ENCODE measurements at places on chromosomes 3 and 15.

DNA sequence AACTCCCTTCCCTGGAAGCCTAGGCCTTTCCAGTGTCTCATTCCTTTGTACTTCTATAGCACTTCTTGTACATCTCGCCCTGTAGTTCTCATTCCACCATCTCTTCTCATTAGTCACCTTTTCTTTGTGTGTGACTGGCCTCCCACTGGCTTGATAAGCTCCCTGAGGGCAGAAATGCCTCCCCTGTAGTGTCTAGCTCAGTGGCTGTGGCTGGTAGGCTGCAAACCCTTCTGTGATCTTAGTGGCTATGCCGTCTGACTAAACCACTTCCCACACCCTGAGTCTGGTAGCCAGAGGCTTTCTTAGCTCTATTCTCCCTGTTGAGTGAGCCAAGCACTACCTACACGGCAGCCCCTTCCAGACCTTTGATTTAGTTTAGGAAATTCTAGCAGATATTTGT, 24.4 kb upstream of the TNFAIP8L3 start:
- no peak for DNase-seq

DNA sequence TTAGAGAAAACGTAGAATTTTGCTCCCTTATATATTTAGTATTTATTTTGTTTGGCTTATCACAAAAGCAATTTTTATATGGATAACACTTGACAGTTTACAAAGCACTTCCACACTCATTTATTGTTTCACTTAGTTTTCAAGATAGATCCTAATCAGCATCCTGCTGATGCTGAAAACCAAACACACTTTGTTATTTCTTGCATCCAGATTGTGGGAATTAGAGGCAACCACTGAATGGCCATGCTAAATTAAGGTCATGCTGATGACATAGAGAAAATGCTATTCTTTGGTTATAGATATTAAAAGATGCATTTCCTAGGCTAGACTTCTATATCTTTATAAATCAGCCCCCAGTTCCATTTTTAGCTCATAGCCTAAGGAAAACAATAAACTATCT, 474.1 kb upstream of the KCNMB2 start:
- DNase-seq = no peak

DNA sequence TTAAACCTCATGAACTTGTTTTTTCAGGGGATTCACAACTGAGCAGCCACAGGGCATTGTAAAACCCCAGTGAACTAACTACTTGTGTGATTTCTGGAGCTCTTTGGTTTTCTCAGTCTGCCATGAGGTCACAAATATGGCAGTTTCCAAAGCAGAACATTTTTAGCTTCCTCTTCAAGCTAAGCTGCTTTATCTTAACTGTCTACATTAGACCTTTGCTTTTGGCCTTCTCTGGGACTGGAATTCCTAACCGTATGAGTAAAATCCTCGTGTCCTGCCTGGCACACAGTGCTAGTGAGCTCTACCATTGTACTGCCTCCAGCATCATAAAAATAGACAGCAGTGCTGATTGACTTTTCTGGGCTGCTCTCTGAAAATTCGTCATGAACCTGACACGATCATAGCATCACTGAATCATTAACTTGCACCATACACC, 22.1 kb downstream of the CDIN1 start:
- no peak for DNase-seq

DNA sequence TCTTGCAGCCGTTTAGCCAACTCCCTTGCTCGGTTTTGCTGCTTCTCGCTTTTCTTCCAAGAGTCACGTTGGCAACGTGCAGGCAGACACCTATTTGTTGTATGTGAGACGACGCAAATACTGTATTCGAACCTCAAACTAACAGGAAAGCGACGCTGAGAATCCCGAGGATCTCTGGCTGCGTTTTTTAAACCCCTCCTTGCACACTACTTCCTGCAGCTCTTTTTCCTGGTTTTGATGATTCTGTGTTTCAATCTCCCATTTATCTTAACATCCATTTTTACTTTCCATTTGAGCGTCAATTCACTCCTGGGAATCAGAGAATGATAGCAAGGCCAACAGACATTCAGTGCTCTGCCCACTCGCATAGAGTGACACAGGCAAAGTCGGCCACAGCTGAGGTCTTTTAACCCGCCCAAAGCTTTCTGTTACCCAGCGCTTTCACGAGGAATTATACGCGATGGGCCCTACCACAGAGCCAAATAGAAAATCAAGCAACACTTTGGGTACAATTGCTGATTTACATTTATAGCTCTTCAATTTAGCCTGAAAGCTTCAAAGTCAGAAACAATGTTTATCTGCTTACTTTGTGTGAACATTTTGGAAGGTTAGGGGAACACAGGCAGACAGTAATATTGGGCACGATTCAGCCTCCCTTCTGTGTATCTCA, 1.6 kb upstream of the ANXA2 start:
- DNase-seq = no peak

DNA sequence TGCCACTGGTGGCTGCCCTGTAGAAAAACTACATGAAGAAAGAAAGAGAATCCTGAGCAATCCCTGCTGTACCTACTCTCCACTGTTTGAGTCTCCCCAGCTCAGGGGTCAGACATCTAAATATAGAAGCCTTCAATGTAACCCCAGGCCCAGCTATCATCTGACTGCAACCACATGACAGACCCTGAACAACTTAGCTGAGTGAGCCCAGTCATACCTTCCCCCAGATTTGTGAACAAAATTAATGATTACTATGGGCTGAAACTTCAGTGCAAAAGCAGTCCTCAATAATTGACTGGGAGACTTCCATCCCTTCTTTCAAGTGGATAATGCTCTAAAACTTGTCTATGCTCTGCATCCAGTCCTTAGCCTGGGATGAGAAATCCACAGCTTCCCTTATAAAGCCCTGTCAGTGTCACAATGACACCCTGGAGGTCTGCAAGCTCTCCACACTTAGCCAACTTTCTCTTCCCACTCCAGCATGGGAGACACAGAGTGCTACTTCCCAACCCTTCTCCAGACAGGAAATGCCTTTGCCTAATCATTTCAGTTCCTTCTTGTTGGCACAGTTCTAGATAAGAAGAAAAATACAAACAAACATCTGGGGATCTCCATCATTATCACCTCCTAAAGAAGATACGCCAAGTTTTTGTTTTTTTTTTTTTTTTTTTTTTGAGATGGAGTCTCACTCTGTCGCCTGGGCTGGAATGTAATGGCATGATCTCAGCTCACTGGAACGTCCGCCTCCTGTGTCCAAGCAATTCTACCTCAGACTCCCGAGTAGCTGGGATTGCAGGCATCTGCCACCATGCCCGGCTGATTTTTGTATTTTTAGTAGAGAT, 198.5 kb upstream of the GADL1 start:
- no peak for DNase-seq

DNA sequence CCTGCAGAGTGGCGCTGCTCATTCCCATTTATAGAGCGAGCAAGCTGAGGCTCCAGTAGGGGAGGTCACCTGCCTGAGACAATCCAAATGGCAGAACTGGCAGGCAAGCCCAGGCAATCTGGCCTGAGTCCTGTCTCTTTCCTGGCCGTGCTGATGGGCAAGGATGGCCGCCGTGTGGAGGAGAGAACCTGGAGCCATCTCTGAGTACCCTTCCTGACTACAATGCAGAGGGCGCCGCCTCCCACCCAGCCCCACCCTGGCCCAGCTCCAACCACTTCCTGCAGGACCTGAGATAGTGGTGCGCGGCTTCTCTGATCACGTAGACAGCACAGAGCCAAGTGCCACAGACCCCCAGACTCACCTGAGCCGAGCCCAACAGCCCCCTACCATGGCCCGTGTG, 7.0 kb downstream of the TLR9 start:
- DNase-seq = no peak

DNA sequence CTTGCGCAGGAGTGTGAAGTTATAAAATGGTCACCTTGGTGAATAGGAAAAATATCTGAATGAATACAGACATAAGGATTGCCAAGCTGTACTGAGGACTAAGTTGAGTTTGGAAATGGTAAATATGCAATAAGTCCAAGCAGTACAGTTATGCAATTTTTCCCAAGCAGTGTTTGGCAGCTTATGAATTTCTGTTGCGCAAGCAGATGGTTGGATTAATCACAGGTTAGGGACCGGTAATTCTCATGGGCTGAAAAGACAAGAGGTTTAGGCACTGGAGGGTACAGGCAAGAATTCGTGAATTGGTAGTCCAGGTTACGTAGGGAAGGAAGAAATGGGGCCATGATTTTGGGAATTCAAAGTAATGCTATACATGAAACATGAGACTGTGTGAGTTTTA, 210.3 kb downstream of the RAP2B start:
- no peak for DNase-seq

GRCh38 chr3:178623666-178624255, 87.5 kb downstream of the KCNMB2 start:
- no peak for DNase-seq

- DNase-seq = no peak
These were observed 222.8 kb downstream of the FOXP1 start for GRCh38 chr3:71360764-71361163.

- no peak for DNase-seq
These were observed 815.5 kb upstream of the CFAP20DC start for GRCh38 chr3:59865351-59865750.

DNA sequence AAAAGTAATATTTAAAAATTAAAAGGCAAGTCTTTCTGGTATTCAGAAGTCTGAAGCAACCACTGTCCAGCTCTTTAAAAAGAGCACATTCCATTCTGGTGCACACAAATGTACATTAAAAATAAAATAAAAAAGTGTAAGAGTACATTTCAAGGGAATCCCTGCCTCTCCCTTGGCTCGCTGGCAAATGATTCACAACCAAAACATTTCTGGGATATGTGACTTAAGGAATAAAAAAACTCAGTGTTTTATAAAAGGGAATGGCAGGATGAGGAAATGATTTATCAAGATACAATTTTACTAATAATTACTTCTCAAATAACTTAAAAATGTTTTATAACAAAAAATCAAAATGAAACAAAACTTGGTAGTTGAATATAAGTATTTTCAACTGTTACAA, 23.8 kb upstream of the ANXA2 start:
- no peak for DNase-seq

GRCh38 chr3:62007036-62007435, 366.3 kb downstream of the FEZF2 start:
- no peak for DNase-seq

- DNase-seq = no peak
These were observed 42.5 kb upstream of the MYO5C start for GRCh38 chr15:52338058-52338457.

- DNase-seq = peak; percentile 18
These were observed 48.3 kb downstream of the MEF2A start for GRCh38 chr15:99613887-99614647.

- DNase-seq = no peak
These were observed 5.3 kb upstream of the SPRED1 start for GRCh38 chr15:38247336-38247735.

- DNase-seq = no peak
These were observed 41.0 kb downstream of the CTDSPL start for GRCh38 chr3:37902674-37903073.

GRCh38 chr15:78061963-78062427, 15.5 kb downstream of the TBC1D2B start:
- no peak for DNase-seq

DNA sequence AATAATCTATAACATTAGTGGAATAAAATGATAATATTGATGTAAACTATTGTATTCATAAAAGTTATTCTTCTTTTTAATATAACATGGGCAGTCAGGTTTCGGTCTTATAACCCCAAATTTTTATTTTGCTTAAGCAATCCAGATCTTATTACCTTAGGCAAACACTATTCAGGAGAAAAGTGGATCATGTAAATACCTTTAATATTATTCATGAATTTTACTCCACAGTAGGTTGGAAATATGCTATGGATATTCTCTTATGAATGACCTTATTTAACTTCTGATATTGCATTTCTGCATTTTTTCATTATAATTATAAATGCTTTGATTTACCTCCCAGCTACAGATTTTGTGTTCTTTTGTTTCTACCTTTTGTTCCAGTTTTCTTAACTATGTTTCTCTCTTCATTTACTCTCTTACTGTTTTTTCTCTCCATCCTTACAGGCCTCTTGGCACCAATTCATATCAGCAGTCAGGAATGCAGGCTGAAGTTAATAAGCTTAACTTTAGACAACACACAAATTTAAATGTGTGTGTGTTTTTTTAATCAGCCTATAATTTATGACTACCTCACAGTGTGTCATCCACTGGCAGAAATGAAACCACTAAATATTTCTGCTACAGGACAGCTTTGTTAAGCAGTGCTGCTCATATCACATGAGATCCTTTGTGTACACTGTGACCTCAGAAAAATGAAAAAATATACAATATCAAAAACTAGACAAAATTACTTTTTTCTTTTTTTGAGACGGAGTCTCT, 111.0 kb downstream of the NSUN3 start:
- no peak for DNase-seq

- no peak for DNase-seq
These were observed at the start of gene LRRC2 for GRCh38 chr3:46566040-46566641. Gene LRRC2 (minus strand): TSS chr3:46566302. CDS start chr3:46551591, 14,711 bp downstream.

Measured in HuH-7.5 (cell line).